Amniotic stem cell (primary cell): ENCODE measurements at places on chromosomes 2 and 18.
A peak's percentile ranks its signal among the peaks of the same experiment; 100 is the strongest.

- DNase-seq, result no peak
Measured at GRCh38 chr2:7057865-7058400, 140.7 kb downstream of the RNF144A start.

DNA sequence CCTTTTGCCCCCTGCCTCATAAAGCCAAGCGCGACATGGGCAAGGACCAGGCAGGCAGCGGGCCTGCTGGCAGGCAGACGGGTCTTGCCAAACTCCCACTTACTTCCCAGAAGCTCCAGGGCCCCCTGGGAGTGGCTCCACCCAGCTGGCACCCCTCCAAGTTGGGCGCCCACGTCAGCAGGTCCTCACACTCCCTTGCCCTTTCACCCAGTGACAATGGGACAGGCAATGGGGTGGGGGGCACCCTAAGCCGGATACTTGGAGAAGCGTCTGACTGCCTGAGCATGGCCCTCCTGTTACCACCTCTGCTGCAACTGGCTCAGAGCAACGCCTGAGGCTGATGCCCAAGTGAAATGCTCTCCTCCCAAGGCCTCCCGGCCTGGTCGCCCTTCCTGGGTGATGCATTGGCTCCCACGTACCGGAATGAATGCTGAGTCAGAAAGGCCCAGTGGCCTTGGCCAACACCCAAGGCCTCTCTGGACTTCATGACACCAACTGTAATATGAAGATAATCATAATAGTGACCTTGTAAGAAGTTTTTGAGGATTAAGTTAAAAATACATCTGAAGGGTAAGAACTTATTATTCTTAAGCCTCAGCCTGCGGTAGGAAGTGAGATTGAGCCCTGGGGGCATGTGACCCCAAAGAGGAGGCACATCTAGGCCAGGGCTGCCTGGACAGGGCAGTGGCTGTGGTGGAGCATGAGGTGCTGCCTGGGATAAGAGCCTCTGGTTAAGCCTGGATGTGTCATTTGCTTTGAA, 31.6 kb downstream of the KCNK3 start:
- peak; percentile 37 for DNase-seq

- no peak for DNase-seq
Measured at GRCh38 chr18:62713651-62714247, 1.6 kb upstream of the PHLPP1 start.

DNA sequence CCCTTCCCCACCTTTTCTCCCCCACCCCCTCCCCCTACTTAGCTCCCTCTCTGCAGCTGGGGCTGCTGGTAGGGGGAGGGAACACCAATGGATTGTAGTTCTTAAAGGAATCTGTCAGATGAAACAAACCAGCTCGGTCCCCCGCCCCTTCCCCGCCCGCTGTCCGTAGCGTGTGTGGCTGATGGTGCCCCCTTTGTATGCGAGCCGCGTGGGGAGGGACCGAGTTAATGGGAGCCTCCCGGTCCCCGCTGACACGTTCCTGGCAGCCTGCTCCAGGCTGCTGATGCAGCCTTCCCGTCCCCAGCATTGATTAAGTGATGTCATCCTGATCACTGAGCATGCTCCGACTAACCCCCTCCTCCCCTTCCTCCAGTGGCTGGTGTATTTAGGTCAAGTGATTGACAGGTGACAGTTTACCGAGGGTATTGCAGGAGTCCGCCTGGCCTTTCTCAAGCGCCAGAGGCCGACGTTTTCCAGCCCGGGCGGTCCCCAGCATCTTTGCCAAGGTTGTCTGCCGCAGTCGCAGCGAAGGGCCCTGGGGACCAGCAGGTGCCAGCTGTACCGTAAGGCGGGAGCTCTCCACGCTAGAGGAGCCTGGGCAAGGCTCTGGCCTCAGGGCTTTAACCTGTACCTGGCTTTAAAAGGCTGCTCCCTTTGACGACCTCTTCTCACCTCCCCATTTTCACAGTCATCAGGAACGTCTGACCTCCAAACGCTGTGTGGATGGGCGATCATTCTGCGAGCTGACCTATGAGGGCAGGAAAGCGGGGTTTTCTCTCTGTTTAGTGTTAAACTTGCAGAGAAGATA, 1.8 kb downstream of the KIF5C start:
- DNase-seq, result no peak

GRCh38 chr2:224927646-224928173, 114.6 kb downstream of the DOCK10 start:
- DNase-seq, result no peak

- DNase-seq, result peak; percentile 43
Measured at GRCh38 chr2:179336782-179337534, 72.3 kb upstream of the SESTD1 start.

GRCh38 chr18:26044807-26045206, 45.6 kb downstream of the SS18 start:
- no peak for DNase-seq

DNA sequence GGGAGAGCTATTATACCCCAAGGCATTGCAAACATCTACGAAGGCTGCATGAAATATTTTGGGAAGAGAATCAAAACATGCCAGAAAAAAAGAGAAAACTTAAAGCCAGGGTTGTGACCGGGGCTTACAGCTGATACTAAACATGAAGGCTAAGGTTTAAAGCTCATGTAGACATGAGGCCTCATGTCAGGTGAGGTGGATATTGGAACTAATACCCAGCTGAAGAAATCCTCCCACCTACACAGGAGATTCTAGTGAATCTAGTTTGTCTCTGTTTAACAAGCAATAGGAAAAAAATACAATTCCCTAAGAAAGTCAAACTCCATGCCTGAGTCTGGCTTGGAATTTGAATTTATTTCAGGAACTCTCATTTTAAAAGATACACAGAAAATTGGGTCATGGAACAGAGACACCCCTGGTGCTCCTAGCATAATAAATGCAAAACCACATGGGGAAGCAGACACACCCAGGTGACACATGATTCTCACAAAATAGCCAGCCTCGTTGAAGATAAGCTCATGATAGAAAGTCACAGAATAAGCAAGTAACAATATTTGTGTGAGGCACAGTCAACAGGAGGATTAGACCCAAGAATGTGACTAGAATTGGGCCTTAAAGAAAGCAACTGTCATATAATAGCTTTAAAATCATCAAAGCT, 42.2 kb downstream of the UPP2 start:
- no peak for DNase-seq

GRCh38 chr2:238938401-238939055, 90.6 kb downstream of the TWIST2 start:
- no peak for DNase-seq

DNA sequence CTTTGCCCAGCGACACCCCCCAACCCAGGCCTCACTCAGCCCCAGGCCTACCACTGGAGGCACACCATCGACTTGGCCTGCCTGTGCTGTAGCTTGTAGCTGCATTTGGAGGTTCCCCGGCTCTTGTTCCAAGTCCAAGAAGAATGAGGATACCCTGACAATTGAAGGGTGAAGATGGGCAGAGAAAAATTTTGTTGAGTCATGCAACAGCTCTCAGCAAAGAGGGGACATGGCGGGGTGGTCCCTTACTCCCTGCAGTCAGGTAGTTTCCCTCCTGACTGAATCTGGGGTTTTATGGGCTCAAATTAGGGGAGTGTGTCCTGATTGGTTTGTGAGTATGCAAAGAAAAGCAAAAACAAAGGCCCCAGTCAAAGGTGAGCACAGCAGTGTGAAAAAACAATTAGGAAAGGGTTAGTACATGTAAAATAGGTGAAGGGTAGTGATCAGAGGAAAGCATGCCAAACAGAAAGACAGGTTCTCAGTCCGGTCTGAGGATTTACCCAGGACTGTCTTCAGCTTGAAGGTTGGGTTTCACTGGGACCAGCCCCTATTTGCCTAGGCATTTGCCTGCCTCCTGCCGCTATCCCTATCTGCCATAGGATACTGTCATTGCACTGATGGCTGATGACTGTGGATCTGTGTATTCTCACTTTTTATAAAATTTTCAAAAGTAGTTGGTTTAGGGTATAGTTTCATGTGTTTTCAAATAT, 316.4 kb upstream of the RND3 start:
- no peak for DNase-seq

DNA sequence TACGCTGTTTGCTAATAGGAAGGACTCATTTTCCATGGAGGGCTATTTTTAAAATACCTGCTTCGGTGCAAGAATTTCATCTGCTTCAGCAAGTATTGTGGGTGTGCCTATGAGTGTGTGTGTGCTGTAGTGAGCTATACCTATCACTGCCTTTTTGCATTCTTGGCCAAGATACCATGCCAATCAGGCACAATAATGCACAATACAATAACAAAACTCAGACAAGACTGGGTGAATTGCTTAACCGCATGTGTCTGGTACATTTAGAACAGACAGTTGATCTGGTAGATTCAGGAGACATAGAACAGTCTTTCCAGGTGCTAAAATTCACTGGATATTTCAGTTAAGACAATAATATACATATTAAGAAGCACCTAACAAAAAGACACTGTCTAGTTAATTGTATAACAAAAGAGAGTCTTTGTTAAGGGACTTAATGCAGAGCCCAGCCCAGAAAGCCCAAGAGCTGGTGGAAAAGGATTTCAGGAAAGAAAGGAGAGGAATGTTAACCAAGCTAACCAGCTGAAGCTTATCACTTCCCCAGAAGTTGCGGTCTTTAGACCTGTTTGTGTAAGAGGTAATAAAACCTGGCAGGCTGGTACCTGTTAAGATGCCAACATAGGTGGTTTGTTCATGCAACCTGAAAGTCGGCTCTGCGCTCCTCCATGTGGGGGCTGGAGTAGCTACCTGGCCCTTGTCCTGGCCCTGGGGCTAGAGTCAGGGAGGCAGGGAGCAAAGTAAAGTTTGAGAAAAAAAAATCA, 153.3 kb upstream of the RBMS1 start:
- no peak for DNase-seq

- no peak for DNase-seq
Measured at GRCh38 chr18:28030458-28030857, 146.5 kb downstream of the CDH2 start.

- no peak for DNase-seq
Measured at GRCh38 chr2:191983186-191983585, 136.3 kb upstream of the CAVIN2 start.

DNA sequence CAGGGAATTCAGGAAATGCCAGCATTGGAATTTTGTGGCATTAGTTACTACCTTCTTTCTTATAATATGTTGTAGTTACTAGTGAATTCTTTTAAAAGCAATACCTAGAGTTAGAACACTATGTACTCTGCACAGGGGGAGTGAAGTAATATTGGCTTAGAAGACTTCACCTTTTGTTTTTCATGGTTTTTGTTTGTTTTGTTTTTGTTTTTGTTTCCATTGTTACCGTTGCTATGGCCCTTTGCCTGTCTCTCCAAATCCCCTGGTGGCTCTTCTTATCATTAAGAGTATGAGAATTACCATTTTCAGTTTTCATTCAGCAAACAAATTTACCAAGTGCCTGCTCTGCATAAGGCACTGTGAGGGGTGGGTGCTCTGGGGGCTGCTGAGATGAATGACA, 160.1 kb downstream of the HAUS1 start:
- no peak for DNase-seq
